Activated CD4-positive, alpha-beta memory T cell treated with anti-CD3 and anti-CD28 coated beads for 36 hours (primary cell): ENCODE measurements at places on chromosomes 2 and 18. TPM values are rescaled to one million over a fixed set of nuclear protein-coding genes. Genes with fewer than 3 reads are reported as not detected.

The MAL gene
- total RNA-seq: 63.5 TPM

The PFN4 gene
- total RNA-seq: 0.40 TPM

The RGPD4 gene
- 0.05 TPM for total RNA-seq

The CROCC2 gene
- not detected for total RNA-seq

The CMPK2 gene
- total RNA-seq: 6.6 TPM

The GREB1L gene
- total RNA-seq: not detected

The LPIN2 gene
- total RNA-seq: 107 TPM

The SH3YL1 gene
- total RNA-seq: 21.6 TPM

The TEKT4 gene
- not detected for total RNA-seq

The CXCR1 gene
- total RNA-seq: not detected

The KIF1A gene
- 3.3 TPM for total RNA-seq

The CPLX4 gene
- not detected for total RNA-seq
